ENCODE measurements at places on chromosomes 5 and 9. TPM values are rescaled to one million over a fixed set of nuclear protein-coding genes. Genes with fewer than 3 reads are reported as not detected.

The TMEM252 gene
- not detected for total RNA-seq

The HMGXB3 gene
- 27.0 TPM for total RNA-seq

DNA sequence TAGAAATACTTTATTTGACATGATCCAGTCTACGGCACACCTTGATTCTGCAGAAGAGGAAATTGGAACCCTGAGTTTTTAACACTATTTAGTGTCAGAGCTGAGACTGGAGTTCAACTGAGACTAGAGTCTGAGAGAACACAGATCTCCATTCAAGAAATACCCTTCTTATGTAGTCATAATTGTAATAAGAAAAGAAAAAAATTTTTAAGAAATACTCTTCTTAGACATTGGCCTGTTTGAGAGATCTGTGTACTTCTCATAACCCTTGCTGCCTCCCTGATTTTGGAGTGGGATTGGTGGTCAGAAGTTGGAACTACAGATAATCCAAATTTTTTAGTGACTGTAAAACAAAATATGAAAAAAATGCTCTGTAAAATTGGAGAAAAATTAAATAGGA, 253.4 kb downstream of the ARRDC3 start:
- no peak overlapping the region for H3K4me3 ChIP-seq
- H3K27ac ChIP-seq: no peak overlapping the region
- DNase-seq: no peak
- H3K27me3 ChIP-seq: no peaks in the 10 kb centered on the region
- H3K36me3 ChIP-seq: no peaks in the 10 kb centered on the region
- peaks cover 2% of the 10 kb centered on the region for H3K4me1 ChIP-seq

GRCh38 chr9:94913550-94913949, 187.1 kb downstream of the AOPEP start:
- no peaks in the 10 kb centered on the region for H3K36me3 ChIP-seq
- H3K4me1 ChIP-seq: peaks cover 23% of the 10 kb centered on the region
- DNase-seq: no peak
- H3K4me3 ChIP-seq: no peak overlapping the region
- peak overlapping the region; percentile 27 for H3K27ac ChIP-seq
- H3K27me3 ChIP-seq: no peaks in the 10 kb centered on the region

DNA sequence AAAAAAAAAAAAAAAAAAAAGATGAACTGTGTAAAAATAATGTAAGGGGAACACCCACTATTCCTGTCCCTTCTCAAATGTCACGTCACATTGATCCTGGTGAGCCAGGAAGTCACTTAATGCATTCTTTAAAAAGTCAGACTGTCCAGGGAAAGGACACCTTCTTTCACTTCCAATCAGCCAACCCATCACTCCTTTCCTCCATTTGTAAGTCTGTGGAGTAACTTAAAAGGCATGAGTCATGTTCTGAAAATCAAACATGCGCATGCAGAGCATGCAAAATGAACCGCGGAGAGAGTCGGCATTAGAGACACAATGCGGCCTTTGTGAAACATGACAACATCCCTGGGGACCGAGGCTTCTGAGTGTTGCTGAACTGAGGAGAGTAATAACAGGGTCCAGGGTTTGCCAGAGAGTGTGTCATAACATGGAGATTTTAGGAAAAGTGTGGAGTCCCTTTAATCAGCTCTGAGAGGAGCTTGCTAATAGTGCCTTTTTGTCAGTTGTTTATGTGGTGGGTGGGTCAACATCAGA, 77.6 kb upstream of the SEMA6A start:
- H3K27me3 ChIP-seq: no peaks in the 10 kb centered on the region
- H3K27ac ChIP-seq: no peak overlapping the region
- DNase-seq: peak; percentile 71
- no peaks in the 10 kb centered on the region for H3K36me3 ChIP-seq

The MOB3B gene
- total RNA-seq: 16.3 TPM

- H3K27ac ChIP-seq: peak overlapping the region; percentile 85
- DNase-seq: no peak
- H3K27me3 ChIP-seq: no peaks in the 10 kb centered on the region
Measured at GRCh38 chr5:176646707-176647029, 616 bp upstream of the TSPAN17 start.

DNA sequence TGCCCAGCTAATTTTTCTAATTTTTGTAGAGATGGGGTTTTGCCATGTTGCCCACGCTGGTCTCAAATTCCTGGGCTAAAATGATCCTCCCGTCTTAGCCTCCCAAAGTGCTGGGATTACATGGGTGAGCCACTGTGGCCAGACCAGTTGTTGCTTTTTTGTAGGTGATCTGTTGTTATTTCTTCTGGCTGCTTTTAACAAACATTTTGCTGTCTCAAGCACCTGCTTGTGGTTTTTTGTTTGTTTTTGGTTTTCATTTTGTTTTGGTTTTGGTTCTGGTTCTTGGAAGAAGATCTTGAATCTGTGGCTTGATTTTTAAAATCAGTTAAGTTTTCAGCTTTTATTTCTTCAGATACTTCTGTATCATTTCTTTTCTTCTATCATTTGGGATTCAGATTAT, 21.1 kb downstream of the ERCC6L2 start:
- H3K4me3 ChIP-seq: no peak overlapping the region
- H3K27me3 ChIP-seq: no peaks in the 10 kb centered on the region
- no peak overlapping the region for H3K27ac ChIP-seq
- no peak for DNase-seq
- H3K36me3 ChIP-seq: peaks cover 7% of the 10 kb centered on the region
- peaks cover 10% of the 10 kb centered on the region for H3K4me1 ChIP-seq

DNA sequence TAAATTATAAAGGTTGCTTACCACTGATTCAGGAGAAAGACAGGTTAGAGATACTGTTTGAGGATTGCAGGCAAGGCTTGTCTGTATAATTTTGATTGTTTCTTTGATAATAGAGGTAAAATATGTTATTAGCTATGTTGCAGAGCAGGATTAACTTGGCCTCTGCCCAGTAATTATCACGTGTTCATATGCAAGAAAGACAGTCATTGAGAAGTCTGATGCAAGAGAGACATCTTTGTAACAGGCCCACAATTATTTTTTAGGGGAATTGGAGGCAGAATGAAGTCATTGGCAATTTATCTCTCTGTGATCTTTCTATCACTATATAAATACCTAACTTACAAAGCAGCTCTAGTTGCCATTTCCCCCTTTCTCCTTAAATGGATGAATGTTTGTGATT, 46.0 kb downstream of the SLC44A1 start:
- H3K27ac ChIP-seq: no peak overlapping the region
- no peaks in the 10 kb centered on the region for H3K36me3 ChIP-seq
- H3K4me3 ChIP-seq: no peak overlapping the region
- DNase-seq: no peak
- peaks cover 7% of the 10 kb centered on the region for H3K4me1 ChIP-seq
- H3K27me3 ChIP-seq: no peaks in the 10 kb centered on the region

The SLCO6A1 gene
- not detected for total RNA-seq

GRCh38 chr5:122332599-122333555, 20.8 kb downstream of the SNCAIP start:
- H3K27me3 ChIP-seq: no peaks in the 10 kb centered on the region
- no peak for DNase-seq
- no peak overlapping the region for H3K4me3 ChIP-seq
- no peak overlapping the region for H3K27ac ChIP-seq
- H3K4me1 ChIP-seq: no peaks in the 10 kb centered on the region

The SLC9A3 gene
- 4.5 TPM for total RNA-seq

GRCh38 chr5:141560725-141561483, 57.9 kb downstream of the DIAPH1 start:
- no peaks in the 10 kb centered on the region for H3K27me3 ChIP-seq
- H3K4me1 ChIP-seq: peaks cover 49% of the 10 kb centered on the region
- no peaks in the 10 kb centered on the region for H3K36me3 ChIP-seq
- peak overlapping the region; percentile 90 for H3K27ac ChIP-seq
- H3K4me3 ChIP-seq: peak overlapping the region; percentile 23
- DNase-seq: peak; percentile 95

The ECM2 gene
- total RNA-seq: 1.5 TPM

- H3K4me3 ChIP-seq: no peak overlapping the region
- no peaks in the 10 kb centered on the region for H3K4me1 ChIP-seq
- DNase-seq: no peak
- H3K27ac ChIP-seq: no peak overlapping the region
- no peaks in the 10 kb centered on the region for H3K36me3 ChIP-seq
Measured at GRCh38 chr5:93201061-93201460, 380.0 kb downstream of the NR2F1-AS1 start.

DNA sequence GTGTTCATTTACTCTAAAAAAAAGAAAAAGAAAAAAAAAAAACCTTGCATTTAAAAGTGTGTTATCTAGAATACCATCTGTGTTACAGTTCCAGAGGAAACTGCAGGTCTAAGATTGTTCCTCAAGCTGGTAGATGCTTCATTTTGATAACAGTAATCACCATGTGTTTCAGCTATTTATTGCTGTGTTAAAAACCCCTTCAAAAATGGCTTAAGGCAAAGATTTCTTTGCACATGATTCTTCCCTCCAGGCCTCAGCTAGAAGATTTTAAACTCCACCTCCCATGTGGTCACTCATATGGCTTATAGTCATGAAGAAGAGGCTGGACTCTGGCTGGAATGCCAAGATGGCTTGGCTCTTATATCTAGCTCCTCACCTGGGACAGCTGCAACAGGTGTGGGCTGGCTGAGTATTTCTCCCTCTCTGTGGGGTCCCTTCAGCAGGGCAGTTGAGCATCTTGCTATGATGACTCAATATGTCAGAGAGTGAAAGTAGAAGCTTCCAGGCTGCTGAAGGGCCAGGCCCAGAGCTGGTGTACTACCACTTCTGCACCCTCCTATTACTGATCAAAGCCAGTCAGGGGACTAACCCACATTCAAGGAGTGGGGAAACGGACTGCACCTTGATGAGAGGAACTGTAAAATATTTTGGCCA, 920.4 kb upstream of the DMAC1 start:
- DNase-seq: no peak
- H3K27me3 ChIP-seq: no peaks in the 10 kb centered on the region
- no peaks in the 10 kb centered on the region for H3K4me1 ChIP-seq
- no peaks in the 10 kb centered on the region for H3K36me3 ChIP-seq

DNA sequence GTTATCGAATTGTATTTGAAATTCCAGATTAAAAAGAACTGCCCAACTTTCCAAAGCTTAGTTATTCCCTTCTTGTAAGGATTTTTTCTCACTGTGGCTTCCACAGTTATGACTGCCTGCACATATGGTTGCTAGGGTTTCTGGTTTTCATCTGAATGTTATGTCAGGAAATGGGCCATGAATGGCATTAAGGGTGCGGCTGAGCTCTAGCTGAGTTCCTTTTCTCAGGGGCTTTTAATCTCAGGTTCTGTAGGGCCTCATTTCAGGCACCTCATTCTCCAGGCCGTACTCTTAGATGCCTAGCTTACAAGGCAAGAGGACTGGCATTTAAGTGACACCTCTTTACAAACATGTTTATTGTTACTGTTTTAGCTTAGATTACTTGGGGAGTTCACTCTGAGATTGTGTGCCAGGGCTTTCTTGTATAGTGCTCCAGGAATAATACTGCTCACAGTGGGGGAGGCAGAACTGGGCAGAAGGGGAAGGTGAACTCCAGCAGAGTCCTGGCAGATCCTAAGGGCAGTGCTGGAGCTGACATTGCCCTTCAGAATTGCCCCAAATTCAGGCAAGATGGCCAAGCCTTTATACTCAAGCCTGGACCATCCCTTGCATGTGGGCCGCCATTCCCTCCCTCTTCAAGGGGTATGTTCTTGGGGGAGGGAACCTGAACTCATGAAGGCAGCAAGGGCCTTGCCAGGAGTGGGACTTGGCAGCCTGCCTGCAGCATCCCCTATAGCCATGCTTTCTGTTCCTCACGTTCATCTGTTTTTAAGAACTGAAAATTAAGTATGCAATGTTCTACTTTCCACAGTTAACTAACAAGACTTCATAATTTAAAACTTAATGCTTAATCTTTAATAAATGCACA, 111.5 kb downstream of the KDM4C start:
- no peaks in the 10 kb centered on the region for H3K36me3 ChIP-seq
- no peak for DNase-seq
- no peak overlapping the region for H3K4me3 ChIP-seq
- H3K4me1 ChIP-seq: no peaks in the 10 kb centered on the region
- H3K27ac ChIP-seq: no peak overlapping the region
- no peaks in the 10 kb centered on the region for H3K27me3 ChIP-seq

The MYMK gene
- not detected for total RNA-seq

The PRRT1B gene
- not detected for total RNA-seq

The IFNA13 gene
- not detected for total RNA-seq

The C9 gene
- not detected for total RNA-seq

GRCh38 chr9:129867136-129868022, 32.1 kb downstream of the USP20 start:
- H3K4me3 ChIP-seq: no peak overlapping the region
- no peaks in the 10 kb centered on the region for H3K36me3 ChIP-seq
- no peak for DNase-seq
- H3K4me1 ChIP-seq: no peaks in the 10 kb centered on the region

DNA sequence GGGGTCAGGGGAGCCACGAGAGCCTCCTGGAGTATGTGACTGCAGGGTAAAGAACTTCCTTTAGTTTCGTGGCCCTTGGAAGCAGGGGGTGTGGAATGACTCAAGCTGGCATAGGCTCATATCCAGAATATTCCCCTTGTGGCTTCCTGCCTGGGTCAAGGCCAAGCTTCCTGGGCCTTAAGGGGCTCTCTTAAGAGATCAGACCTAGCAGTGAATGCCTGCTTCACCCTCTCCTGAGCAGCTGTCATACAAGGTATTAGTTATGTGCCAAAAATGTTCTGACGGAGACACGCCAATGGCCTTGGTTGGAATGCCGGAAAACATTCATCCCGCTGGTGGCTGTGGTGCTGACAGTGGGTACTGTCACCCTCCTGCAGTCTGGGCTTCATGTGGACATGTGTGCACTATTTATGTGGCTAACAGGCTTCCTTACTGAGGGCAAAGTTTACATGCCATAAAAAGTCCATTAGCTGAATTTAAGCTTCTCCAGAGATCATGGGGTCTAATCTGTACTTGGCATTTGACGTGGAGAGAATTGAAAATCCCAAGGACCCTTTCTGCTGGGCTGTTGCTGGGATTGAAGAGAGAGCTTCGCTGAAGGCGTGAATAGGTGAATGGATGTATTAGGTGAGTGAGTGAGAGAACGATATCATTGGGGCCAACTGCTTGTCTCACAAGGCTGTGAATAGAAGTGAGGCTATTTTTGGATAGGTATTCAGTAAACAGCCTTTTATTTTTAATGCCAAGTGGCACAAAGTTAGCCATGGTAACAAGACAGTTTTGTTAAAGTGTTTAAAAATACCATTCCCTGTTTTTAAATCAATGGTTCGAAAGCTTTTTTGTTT, 156.8 kb downstream of the MACROH2A1 start:
- no peak overlapping the region for H3K4me3 ChIP-seq
- peaks cover 87% of the 10 kb centered on the region for H3K4me1 ChIP-seq
- H3K36me3 ChIP-seq: no peaks in the 10 kb centered on the region
- peak overlapping the region; percentile 93 for H3K27ac ChIP-seq
- DNase-seq: no peak
- no peaks in the 10 kb centered on the region for H3K27me3 ChIP-seq

The SIT1 gene
- not detected for total RNA-seq

The IRX2 gene
- not detected for total RNA-seq

The PRDM9 gene
- not detected for total RNA-seq

The GPR150 gene
- 0.29 TPM for total RNA-seq

The IFNK gene
- total RNA-seq: not detected

GRCh38 chr9:111440226-111440625, 44.0 kb downstream of the ECPAS start:
- no peaks in the 10 kb centered on the region for H3K36me3 ChIP-seq
- no peak overlapping the region for H3K27ac ChIP-seq
- no peak overlapping the region for H3K4me3 ChIP-seq
- no peak for DNase-seq
